ENCODE measurements at places on chromosomes 1 and 21.

DNA sequence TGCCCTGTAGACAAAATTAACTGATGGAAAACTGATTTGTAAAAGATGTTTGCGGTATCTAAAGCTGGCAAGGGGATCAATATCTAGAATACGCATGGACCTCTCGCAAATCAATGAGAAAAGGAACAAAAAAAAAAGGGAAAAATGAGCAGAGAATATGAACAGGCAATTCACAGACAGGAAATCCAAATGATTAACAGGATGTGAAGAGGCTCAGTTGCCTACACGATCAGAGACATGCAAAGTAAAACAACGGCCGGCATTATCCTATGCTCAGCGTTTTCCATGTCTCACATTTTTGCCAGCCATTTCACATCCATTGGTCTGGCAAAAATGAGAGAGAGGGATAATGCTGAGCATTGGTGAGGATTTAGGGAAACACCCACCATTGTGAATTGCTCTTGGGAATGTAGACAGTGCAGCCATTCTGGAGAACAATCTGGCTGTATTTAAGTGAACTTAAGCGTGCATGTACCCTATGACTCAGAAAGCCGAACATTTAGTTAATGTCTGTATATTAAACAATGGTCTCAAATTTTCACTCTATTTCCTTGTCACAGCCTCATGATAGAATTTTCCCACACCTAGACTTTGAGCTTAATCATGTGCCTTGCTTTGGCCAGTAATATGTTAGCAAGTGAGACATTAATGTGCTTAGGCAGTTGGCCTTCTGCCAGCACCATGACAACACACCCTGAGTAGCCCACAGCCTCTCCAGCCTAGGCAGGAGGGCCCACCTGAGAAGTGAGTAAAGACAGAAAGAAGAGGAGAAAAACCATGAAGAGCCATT is 61.0 kb upstream of the NBPF3 start:
- DNase-seq, result no peak

DNA sequence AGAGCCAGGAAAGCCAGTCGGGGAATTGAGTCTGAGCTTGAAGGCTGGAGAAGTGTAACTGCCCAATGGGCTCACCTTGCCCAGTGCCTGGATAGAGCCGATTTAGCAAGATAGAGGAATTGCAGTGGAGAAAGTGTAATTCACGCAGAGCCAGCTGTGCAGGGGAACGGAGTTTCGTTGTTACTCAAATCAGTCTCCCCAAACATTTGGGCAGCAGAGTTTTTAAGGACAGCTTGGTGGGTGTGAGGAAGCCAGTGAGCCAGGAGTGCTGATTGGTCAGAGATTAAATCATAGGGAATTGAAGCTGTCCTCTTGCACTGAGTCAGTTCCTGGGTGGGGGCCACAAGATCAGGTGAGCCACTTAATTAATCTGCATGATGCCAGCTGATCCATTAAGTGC is 28.4 kb upstream of the NLRP3 start:
- DNase-seq, result no peak

- DNase-seq, result no peak
These were observed 42.8 kb upstream of the ATF3 start for GRCh38 chr1:212565571-212566305.

DNA sequence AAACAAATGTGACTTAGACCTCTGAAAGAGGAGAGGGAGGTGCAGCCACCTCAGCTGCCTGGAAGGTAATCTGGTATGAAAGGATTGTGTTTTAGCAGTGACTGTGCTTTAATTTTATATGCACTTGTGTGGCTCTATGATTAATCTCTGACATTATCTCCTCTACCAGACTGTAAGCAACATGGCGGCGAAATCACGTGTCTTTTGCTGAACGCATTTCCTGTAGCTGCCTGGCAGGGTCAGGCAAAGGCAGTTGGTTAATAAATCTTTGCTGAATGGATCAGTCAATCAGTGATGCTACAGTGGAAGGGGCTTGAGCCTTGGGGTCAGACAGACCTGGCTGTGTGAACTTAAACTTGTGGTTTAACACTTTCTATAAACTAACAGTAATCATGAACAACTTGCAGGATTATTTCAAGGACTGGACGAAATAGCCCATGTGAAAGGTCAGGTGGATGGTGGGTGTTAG is 96.9 kb downstream of the ADSS2 start:
- no peak for DNase-seq

DNA sequence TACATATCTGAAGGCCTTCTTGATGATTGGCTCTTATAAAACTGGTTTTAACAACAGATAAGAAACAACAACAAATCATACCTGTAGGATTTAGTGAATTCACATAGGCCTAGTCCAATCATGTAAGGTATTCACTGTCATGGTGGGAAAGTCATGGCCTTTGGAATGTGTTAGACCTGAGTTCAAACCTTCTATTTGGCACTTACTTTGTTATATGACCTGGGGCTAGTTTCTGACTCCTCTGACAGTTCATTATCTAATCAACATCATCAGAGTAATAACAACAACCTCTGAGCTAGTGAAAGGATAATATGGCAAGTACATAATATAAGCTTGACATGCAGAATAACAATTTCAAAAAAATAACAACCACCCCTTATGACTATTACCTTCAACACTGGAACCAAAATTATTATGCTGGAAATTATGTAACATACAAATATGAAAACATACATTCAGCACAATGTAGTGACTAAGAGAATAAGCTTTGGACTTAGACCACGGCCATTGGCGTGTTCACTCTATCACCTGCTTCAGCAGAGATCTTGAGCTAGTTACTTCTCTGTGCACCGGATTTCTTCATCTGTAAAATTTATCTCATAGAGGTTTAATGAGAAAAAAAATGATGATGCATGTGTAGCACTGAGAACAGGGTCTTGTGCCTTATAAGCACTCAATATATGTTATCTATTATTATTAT is 597.6 kb downstream of the LMO4 start:
- no peak for DNase-seq

- no peak for DNase-seq
These were observed 522.5 kb downstream of the PTBP2 start for GRCh38 chr1:97243973-97244560.

GRCh38 chr1:156458181-156458503 is 42.4 kb downstream of the MEF2D start:
- DNase-seq, result no peak

GRCh38 chr1:19957779-19958178 is 21.6 kb downstream of the PLA2G2A start:
- DNase-seq, result no peak

GRCh38 chr1:182426442-182427430 is 23.2 kb upstream of the RGSL1 start:
- no peak for DNase-seq

Data from amygdala (tissue), 56 donors.